ENCODE measurements at places on chromosomes 6 and 20.

DNA sequence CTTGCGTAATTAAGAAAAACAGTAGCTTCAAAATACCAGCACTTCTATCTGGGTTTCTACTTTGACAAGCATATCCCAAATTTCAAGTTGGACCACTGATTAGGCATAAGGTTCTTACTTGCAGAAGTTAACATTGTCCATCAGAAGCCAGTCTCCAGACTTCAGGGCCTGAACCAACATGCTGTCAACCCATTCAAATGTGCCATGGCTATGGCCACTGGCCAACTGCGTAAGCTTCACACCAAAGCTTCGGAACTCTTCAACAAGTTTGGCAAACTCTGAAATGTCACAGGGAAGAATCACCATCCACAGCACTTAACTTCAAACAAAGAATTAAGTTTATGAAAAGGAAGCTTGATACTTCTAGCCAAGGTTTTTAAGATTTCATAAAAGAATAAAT, 78.0 kb upstream of the LYRM2 start:
- no peak for DNase-seq

DNA sequence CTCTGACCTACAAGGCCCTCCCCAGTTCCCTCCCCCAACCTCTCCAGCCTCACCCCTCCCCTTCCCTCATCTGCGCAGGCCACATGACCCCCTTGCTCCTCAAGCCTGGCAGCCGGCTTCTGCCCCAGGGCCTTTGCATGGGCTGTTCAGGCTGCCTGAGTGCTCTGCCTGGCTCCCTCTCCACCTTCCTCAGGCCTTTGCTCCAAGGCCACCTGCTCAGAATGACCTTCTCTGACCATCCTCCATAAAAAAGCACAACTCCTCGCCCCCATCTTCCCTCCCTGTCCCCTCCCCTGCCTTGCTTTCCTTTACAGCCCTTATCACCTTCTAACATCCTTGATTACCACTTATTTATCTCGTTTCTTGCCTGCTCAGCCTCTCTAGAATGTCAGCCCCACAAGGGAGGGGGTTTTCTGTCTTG, 38.7 kb downstream of the SPDEF start:
- DNase-seq: no peak

GRCh38 chr6:111407686-111408085, 75.3 kb downstream of the REV3L start:
- DNase-seq: no peak

DNA sequence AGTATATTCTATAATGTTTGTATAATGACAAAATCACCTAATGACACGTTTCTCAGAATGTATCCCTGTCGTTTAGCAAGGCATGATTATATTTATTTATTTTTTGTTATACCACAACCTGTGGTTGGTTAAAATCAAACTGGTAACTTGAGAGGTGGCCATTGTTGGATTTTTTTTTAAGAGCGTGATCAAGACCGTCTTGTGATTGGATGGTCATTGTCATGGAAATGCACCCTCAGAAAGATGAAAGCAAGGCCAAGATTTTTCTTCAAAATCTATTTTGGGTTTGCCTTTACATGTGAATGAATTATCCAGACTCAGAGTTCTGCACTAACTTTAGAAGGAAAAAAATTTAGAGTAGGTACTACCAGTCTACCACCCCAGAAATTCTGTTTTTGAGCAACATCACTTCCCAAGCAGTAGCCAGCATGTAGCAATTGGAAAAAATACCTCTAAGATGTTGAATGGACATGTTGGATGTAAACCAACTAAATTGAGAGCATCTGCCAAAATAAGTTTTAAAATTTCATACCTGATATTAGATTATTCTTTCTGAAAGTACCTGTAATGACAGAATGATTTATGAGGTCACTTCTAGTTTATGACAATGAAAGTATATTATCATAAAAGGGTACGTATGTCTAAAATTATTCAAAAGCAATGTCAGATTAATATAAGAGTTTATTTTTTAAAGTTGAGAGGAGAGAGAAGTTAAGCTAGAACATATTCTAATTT, 50.8 kb downstream of the NCOA7 start:
- DNase-seq: no peak

GRCh38 chr6:141510803-141511202, 621.9 kb upstream of the GJE1 start:
- no peak for DNase-seq

- DNase-seq: no peak
These were observed 414 bp downstream of the SIM1 start for GRCh38 chr6:100464162-100464851.
